ENCODE measurements at places on chromosomes 7 and 10.

GRCh38 chr10:7301006-7301778 is 109.6 kb downstream of the SFMBT2 start:
- DNase-seq: peak; percentile 17

- DNase-seq: peak; percentile 24
These were observed 100.4 kb upstream of the SEMA3A start for GRCh38 chr7:84294847-84295455.

- DNase-seq: no peak
These were observed 245.5 kb upstream of the NRP1 start for GRCh38 chr10:33579996-33580395.

DNA sequence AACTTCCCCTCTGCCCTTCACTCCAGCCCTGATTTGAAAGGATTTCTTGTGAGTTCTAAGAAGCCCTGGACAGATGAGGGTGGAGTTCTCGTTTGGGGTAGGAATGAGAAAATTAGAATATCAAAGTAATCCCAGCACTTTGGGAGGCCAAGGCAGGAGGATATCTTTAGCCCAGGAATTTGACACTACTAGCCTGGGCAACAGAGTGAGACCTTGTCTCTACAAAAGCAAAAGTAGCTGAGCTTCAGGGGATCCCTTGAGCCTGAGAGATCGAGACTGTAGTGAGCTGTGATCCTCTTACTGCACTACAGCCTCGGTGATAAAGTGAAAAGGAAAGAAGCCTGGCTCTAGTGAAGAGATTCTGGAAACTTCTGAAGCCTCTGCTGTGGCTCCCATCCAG is 76.2 kb downstream of the TET1 start:
- no peak for DNase-seq

GRCh38 chr7:39357648-39358047 is 208.6 kb upstream of the YAE1 start:
- no peak for DNase-seq

DNA sequence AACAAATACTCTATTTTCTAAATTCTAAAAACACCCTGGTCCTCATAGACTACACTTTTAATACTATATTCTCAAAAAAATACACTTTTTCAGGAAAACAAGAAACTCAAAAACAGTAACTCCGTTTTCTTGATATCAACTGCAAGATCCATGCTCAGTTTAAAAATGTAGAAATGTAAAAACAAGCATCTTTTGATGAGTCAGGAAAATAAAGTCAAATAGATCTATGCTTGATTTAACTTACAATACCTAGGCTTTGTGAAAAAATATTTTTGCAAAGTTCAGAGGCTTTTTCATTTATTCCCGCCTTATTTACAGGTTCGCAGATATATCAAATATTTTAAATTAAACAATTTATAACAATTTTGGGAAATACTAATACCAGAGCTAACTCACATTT is 33.6 kb downstream of the POT1 start:
- no peak for DNase-seq
